ENCODE measurements at places on chromosomes 13 and 19.

DNA sequence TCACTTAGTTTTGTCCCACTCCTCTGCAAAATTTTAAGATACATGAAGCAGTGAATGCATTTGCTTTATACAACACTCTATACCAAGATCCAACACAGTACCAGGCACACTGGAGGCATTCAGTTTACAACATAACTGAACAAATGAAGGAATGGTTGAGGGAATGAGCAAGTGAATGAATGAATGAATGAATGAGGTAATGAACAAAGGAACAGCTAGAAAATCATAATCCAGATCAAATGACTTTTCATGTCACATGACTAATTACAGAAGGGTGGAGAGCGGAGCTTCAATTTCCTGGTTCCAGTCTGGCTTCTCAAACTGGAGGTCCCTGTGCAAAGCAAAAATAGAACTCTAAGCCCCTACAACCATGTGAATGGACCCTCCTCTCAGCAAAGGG lies 16.7 kb downstream of the TBC1D4 start:
- no peak for DNase-seq

- no peak for DNase-seq
Observed at GRCh38 chr13:23547000-23547590, 23.1 kb upstream of the TNFRSF19 start.

DNA sequence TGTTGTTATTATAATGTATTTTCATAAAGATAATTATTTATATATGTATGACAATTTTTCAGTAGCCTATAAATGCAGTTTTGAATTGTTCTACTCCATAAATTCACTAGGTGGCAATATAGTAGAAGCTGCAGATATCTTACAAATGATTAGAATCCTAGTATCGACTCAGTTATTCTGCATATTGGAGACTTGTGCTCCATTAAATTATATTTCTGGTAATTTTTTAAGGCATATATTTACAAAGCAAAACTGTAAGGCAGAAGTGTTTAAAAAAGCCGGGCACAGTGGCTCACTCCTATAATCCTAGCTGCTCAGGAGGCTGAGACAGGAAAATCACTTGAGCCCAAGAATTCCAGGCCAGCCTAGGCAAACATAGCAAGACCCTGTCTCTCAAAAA lies 58.7 kb downstream of the DPY19L3 start:
- DNase-seq: peak; percentile 32

DNA sequence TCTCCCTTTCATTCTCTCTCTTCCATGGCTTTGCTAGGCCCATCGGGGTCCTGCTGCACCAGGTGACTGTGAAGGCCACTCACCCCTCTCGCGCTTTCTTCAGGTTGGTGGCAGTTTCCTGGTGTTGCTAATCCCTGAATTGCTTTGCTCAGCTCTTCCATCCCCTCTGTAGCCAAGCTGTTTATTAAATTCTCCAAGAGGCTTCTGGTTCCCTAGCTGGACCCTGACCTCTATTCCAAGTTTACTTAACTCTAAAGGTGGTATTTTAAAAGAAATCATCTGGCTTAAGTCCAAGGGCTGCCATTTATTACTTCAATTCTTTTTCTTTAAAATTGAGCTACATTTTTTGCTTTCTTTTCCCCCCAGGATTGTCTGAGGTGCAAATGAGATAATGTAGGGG lies 32.7 kb upstream of the MICU2 start:
- no peak for DNase-seq

DNA sequence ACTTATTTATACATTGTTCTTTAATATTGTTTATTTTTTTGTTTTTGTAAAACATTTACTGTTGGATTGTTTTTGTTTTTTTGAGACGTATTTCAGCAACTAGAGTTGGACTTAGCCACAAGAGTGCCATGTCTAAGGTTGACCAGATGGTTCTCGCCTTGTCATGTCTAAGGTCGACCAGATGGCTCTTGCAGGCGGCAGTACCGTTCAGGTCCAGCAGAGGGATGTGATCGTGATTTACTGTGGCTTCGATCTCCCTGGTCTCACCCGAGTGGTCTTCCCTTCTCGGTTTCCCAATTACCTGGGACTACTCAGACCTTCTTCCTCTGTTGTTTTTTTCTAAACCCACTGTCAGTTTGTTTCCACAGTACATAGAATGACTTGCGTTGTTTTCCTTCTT lies 1438.6 kb downstream of the UQCRFS1 start:
- no peak for DNase-seq

GRCh38 chr13:49584771-49585182 lies 581 bp downstream of the RCBTB1 start:
- no peak for DNase-seq

DNA sequence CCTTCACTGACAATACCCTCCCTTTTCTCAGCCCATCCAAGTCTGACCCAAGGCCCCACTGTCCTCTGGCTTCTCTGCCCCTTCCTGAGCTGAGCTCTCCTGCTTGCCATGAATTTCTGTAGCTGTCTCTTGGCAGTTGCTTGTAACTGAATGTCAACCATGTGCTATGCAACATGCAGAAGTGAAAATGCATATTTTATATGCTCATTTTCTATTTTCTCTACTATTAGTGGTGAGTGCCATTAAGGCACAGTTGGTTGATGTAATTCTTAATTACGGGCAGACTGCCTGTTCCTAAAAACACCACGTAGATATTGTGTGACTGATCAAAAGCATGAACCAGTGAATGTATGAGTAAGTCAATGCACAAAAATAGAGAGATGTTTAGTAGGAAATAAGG lies 29.6 kb downstream of the TNFSF11 start:
- no peak for DNase-seq

- DNase-seq: no peak
Observed at GRCh38 chr19:48249502-48250014, 6.2 kb downstream of the CARD8 start.

GRCh38 chr19:39021063-39021462 lies 11.3 kb downstream of the FBXO27 start:
- DNase-seq: no peak

GRCh38 chr19:46862974-46863632 lies 2.3 kb downstream of the ARHGAP35 start:
- DNase-seq: no peak

- no peak for DNase-seq
Observed at GRCh38 chr19:10760273-10760944, 42.5 kb downstream of the DNM2 start.

GRCh38 chr13:24741016-24741662 lies 22.8 kb upstream of the RNF17 start:
- no peak for DNase-seq

- DNase-seq: no peak
Observed at GRCh38 chr13:102310691-102311418, 91.0 kb downstream of the FGF14 start.

Measured in bronchial epithelial cell (primary cell).